ENCODE measurements at places on chromosomes 12 and 14.

- DNase-seq: no peak
Measured at GRCh38 chr14:54834081-54834480, 68.5 kb downstream of the GCH1 start.

DNA sequence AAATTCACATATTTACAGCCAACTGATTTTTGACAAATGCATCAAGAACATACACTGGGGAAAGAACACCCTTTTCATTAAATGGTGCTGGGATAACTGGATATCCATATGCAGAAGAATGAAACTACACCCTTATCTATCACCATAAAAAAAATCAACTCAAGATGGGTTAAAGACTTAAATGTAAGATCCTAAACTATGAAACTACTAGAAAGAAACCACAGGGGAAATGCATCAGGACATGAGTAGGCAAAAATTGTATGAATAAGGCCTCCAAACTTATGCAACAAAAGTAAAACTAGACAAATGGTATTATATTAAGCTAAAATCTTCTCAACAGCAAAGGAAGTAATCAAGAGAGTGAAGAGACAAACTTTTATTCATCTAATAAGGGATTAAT is 242.6 kb downstream of the CPNE8 start:
- no peak for DNase-seq

DNA sequence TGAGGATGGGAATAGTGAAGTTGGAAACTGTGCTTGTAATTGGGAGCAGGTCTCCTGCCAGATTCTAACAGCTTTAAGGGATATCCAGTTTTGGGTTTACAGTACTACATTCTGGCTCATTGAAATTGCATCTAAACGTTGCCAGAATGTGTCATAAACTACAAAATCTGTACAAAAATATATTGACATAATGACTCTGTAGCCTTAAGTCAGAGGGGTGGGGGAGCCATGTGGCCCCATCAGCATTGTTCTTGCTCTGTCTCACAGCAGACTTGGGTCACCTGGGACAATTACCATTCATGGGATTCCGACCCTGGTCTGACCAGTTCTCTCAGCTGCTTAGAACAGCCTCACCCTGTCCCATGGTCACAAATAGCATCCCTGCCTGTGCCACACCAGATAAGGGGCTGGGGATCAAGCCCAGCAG is 43.3 kb upstream of the MED13L start:
- no peak for DNase-seq

- DNase-seq: no peak
Measured at GRCh38 chr12:71478270-71478669, 38.7 kb downstream of the LGR5 start.

DNA sequence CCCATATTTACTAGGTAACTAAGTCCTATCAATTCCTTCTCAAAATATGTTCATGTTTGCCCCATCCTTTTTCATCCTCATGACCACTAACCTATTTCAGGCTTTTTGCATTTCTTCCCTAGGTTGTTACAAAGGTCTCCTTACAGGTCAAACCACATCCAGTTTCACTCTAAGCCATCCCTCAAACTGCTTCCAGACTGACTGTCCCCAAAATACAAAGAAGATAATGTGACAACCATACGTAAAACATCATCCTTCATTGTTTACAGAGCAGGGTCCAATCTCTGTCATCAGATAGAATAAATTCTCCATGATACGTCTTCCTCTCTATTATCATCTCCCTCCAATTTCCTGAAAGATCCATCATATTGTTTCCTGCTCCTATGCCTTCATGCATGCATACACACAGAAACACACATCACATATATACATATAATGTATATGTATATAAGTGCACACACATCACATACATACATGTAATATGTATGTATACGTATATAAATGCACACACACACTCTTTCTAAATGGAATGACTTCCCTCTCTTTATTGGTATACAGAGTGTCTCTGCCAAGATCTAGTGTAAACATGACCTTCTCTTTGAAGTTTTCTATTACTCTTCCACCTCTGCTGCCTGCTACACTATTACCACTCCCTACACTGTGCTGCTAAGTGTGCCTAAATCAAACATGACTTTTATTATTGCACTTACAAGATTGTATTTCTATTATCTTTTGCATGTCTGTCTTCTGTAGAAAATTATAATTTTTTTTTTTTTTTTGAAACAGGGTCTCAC is 30.7 kb upstream of the EPS8 start:
- no peak for DNase-seq

GRCh38 chr14:26320886-26321285 is 276.9 kb downstream of the NOVA1 start:
- DNase-seq: no peak

GRCh38 chr12:105977236-105977635 is 161.5 kb downstream of the NUAK1 start:
- no peak for DNase-seq

GRCh38 chr12:13135371-13136178 is 32.1 kb upstream of the GSG1 start:
- DNase-seq: no peak

- no peak for DNase-seq
Measured at GRCh38 chr14:90649083-90649482, 167.1 kb downstream of the TTC7B start.

GRCh38 chr12:92871116-92871515 is 58.0 kb downstream of the EEA1 start:
- no peak for DNase-seq

DNA sequence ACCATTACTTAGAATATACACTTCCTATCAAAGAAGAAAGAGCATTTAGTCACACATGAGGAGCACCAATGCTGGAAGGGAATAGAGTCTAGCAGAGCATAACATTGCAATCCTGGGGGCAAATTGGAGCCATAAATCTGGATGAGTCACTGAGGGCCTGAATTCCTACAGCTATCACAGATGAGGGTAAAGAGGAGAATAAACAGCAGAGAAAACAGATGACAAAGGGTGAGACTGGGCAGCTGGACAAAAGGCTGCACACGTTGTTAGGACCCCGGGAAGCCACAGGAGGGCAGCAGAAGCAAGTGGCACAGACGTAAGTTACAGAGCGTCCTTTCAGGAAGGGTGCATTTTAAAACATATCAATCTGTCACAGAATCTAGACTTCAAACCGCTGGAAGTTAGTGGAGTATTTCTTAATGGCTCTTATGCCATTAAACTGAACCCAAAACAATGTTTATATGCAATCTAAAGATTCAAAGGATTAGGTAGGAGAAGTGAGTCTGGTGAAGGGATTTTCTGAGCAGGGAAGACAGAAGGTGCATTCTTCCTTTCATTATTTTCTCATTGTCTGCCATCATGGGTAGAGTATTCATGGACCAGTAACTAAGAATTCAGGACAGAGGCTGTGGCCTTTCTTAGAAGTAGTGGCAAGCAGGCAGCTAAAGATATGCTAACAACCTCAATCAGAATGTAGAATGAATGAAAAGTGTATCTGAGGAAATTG is 159.8 kb upstream of the DAAM1 start:
- DNase-seq: peak; percentile 6

GRCh38 chr14:68574906-68575305 is 218.0 kb downstream of the ZFP36L1 start:
- DNase-seq: no peak

- DNase-seq: no peak
Measured at GRCh38 chr12:57215668-57216013, 953 bp upstream of the NXPH4 start.

DNA sequence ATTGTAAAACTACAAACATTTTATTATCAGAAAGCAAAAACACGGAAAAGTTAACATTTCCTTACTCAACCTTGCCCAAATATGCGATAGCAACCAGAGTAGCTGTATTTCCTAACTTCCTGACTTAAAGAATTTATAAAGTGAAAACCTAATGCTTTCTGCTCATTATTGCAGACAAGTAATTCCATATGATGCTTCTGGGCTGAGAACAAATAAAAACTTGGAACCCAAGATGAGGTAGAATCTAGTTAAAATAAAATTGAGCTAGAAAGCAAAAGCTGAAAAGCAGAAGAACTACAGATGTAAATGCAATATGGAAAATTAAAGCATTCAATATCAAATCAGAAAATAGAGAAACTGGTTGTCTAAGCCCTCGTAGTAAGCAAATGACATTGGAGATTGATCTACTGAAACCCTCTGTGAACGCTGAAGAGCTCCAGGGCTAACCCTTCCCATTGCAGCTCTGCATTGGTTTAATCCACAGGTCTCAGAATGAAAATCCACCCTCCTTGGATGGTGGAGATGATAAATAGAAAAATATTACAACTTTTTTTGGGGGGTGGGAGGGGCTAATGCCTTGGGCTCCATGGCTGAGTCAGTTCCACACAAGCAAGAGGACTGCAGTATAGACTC is 40.7 kb downstream of the CORO1C start:
- no peak for DNase-seq

DNA sequence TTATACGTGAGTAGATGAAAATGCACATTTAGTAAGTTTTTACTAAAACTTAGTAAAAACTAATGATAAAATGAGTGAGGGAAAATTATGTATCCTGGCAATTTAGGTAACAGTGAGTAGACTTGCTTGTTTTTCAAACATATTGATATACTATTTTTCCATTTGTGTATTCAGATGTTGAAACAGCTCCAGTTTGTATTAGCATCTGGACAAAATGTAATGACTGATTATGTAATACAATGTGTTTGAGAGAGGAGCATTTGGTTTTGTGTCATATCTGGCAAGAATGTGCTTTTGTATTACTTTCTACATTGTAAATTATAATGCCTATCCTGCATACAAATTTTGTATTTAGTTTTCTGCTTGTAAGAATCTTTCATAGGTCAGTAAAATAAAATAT is 5.6 kb downstream of the CNOT2 start:
- no peak for DNase-seq

DNA sequence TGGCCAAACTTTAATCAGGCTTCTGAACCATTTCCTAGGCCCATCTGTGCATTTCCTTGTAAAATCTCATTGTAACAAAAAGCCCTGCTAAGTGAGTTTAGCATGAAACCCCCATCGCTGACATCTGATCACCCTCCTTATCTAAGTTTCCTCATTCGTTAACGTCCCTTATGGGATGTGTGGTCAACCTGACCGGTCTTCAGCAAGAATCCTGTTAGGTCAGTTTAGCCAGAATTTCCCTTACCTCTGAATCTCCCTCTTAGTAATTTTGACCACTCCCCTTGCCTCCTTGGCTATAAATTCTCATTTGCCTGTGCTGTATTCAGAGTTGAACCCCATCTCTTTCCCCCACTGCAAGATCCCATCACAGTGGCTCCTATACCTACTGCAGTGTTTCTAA is 239.3 kb downstream of the RMST start:
- DNase-seq: no peak

DNA sequence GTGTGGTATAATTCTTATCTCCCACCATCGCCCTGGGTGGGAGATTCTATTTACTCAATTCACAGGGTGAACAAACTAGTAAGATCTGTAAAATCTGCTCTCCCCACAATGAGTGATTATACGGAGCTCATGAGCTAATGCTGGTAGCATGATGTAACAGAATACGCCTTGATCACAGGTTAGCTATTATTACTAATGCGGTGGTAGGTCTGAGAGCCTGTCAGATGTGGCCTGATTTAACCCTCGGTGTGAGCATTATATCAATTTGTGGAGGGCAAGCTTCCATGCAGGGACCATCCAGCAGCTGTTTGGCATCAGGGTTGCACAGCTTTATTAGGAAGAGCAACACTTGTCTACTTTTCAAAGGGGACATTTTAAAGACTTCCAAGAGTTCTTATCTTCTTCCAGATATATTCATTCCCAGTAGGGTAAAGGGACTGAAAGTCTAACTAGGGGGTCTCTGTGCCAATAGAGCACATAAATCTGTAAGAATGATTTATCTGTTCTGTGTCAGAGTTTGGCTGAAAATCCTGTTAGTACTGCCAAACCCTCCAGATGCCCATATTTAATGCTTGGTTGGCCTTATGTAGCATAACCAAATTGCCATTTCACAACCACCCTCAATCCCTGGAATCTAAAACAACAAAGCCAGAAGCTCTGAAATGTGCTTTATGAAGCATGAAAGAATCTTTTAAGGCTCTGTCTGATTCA is 18.7 kb downstream of the TSHR start:
- no peak for DNase-seq

GRCh38 chr12:10941916-10942607 is 3.0 kb upstream of the TAS2R14 start:
- DNase-seq: no peak

DNA sequence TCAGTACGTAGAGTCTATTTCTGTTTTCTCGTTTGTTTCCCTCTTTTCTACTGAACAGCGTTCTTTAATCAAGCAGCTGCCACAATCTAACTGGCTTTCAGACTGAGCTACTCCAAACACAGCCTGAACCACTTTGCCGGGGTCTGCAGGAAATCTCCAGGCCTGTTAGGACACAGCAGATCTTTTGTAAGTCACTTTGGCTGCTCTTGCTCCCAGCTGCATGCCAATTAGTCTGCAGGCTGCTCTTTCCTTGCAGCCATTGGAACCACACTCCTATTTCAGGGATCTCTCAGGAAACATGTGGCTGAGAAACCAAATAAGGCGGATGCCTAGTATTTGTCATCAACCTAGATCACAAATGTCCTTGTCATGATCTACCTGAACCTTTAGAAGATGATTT is 73.6 kb downstream of the TMTC1 start:
- no peak for DNase-seq

GRCh38 chr14:65371784-65372183 is 40.7 kb upstream of the FUT8 start:
- no peak for DNase-seq

DNA sequence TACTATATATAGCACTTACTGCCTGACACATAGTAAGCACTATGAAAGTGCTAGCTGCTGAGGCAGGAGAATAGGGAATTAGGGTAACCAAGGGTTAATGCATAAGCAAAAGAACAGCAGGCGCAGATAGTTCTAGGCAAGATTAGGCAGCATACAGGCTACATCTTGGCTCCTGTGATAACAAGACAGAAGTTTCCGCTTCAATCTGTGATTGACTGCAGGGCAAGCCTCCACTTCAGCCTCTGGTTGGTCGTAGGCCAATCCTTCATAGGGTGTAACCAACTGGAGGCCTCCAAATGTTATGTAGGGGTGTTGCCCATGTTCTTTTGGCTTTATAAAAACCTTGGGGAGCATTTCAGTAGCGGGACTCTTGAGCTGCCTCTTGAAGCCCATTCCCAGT is 46.9 kb downstream of the KLHL28 start:
- no peak for DNase-seq

DNA sequence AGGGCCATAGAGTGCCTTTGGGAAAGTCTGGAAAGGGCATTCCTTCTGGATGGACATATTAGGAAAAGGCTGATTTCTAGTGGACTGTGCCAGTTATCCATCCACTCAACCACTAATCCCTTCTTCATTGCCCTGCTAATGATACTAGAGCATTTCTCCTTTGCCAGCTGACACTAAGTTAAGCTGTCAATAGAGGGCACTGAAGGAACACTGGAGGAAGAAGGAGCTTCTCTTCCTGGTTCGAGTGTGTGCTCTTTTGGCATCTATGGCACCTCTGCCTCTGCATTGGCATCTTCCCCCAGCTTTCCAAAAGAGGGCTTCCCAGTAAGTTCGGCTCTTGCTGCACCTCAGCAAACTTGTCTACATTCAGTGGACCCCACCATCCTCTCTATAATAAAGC is 165.4 kb downstream of the DERA start:
- no peak for DNase-seq

DNA sequence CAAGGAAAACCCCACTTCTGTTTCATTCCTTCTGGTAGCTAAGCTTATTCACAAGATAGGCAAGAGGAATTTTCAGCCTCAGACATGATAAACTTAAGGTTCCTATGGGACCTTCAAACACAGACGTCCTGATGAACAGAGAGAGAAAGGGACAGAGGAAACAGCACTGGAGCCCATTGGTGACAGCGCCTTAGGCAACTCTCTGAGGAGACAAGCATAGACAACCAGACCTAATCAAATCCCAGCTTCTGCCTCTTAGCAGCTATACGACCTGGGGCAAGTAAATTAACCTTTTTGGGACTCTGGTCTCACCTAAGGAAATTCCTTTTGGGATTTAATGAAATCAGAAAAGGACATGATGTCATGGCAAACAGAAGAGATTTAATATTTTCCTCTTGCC is 33.3 kb downstream of the TMCC3 start:
- DNase-seq: no peak

All from NK-92 treated with Interleukin-12 subunit alpha and Interleukin-12 subunit beta, amount 100 ng/mL, for 24 hours (cell line).